Activated CD8-positive, alpha-beta memory T cell treated with anti-CD3 and anti-CD28 coated beads for 1 hour (primary cell): ENCODE measurements at places on chromosomes 1 and 21.
A peak's percentile ranks its signal among the peaks of the same experiment; 100 is the strongest.

DNA sequence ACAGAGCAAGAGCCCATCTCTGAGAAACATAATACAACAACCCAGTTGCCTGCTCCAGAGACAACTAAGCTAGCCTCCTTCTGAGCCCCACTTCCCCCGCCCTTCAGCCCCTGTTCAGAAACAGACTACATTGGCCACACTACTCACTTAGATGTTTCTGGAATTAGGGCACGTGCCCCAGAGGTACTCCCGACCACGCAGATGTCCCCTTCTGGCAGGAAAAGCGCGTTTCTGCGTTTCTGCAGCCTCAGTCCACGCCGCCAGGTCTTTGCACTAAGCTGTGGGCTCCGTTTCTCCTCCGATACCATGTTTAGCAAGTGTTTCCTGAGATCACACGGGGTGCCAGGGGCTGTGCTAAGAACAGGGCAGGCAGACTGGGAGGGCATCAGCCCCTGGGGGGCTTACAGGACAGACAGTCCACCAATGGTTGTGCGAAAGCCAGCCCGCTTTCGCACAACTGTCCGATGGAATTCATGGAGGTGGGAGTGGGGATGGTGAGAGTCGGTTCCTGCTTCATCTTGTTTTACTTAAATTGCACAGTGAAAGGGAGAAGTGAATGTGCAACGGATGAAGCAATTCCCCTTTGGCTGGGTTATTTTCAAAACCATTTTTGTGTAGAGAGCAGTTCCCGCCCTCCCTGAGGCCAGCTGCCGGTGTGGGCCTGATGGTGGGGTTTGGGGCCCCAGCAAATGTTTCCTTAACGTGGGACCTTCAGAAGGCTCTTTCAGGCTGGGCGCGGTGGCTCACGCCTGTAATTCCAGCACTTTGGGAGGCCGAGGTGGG, 2.7 kb downstream of the PIK3CD start:
- DNase-seq: no peak

- DNase-seq: no peak
These were observed 104.6 kb downstream of the LYPLAL1 start for GRCh38 chr1:219278288-219278687.

DNA sequence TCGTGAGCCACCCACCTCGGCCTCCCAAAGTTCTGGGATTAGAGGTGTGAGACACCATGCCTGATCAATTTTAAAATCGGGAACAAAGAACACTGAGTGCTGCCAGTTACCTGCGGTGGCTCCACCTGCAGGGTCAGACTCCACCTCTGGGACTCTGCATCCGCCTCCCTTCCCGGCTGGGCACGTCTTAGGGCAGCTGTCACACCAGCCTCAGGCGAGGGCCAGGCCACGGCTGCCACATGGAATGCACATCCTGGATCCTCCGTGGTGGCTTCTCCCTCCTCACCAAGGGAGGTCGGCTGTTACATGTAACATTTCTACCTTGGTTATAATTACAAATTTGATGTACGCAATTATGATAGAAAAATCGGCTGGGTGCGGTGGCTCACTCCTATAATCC, 5.9 kb upstream of the MXRA8 start:
- DNase-seq: no peak

GRCh38 chr1:82950606-82951200, 1048.2 kb downstream of the TTLL7 start:
- no peak for DNase-seq

- no peak for DNase-seq
These were observed 163.2 kb upstream of the NBPF11 start for GRCh38 chr1:148315071-148315811.

DNA sequence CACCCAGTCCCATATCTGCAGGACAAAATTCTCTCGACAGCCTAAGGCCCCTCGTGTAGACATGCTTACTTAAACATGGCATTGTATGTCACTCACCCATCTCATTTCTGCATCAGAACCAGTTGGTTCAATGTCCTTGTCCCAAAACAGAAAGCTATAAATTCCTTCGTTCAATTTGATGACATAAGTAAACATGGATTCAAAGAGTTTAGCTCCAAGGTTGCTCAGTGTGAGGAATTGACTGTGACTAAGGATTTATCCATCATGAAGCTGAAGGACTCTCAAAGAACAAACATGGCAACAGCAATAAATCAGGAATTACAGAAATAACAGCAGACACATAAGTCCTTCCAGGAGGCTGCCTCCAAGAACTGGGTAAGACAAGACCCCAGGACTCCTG, 237.2 kb downstream of the TOMM20 start:
- DNase-seq: no peak

- DNase-seq: no peak
These were observed 25.3 kb upstream of the ZNF697 start for GRCh38 chr1:119673171-119673940.

- no peak for DNase-seq
These were observed 121.7 kb downstream of the DMRTB1 start for GRCh38 chr1:53580739-53581475.

- DNase-seq: no peak
These were observed 95.3 kb downstream of the COP1 start for GRCh38 chr1:176111835-176112234.

DNA sequence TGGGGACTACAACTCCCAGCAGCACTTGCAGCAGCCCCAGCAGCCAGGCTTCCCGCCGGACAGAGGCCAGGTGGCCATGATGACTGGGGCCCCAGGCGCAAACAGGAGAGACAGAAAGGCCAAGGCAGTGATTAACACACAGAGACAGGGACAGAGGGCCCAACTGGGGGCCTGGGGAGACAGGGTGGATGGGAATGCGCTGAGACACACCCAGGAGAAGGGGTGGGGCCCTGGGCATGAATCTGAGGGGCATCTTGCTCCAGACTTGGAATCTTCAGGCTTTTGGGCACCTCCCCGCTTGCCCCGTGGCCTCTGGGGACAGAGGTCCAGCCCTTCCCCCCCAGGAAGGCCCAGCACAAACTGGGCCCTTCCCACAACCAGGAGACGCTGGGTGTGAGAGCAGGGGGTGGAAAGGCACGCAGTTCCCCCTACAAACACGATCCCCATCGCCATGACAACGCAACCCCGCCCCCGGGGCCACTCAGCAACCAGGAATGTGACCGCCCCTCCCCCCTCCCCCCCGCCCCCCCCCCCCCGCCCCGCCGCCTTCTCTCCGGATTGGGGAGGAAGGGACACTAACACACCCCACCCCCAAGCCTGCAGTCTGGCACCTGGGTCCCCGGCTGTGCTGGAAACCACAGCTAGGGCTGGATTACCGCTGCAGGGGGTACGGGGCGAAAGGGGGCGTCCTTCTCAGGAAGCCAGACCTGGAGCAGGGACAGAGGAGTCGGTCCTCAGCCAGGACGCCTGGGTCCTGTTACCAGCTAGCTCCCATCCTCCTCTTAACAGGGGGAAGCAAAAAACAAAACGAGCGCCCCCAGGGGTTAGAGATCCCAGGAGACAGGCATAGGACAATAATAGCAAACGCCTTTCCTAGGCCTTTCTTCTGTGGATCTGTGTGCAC, 4.5 kb downstream of the HDGF start:
- peak; percentile 63 for DNase-seq

DNA sequence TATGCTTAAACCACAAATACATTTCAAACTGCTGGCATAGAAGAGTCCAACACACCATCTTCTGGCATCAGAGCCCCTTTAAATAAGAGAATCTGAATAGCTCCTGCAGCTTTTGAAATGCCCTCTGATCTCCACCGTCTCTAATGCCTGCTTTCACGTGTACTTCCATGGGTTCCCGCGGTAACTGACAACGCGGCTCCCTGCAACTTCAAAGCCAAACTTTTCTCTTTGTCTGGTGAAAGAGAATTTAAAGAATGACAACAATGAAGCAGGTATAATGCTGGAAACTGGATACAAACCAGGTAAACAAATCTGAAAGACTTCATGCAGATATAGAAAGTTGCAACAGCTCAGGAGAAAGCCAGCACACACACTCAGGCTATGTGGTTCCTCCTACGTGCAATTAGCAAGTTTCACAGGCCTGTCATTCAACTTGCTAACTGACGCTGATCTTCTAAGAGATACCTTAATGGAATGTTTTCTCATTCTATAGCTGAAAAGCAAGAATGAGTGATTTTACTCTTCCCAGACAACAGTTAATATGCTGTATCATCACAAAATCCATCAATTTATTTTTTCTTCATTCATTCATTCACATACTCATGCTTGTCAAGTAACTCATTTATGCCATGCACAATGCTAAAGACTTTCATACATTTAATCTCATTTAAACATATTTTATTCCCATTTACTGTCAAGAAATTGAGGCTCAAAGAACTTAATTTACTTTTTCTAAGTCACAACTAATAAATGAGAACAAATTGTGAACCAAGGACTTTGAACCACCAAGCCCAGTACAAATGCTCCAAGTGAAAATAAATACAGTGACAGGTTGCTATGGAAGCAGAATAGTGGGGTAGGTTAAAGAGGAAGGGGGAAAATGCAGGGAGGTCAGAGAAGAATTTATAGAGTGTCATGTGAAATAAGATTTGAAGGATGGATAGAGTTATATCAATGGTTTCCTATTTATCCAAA, 202.7 kb upstream of the SNX7 start:
- no peak for DNase-seq

GRCh38 chr1:57137980-57138379, 172.2 kb upstream of the C8B start:
- DNase-seq: no peak

DNA sequence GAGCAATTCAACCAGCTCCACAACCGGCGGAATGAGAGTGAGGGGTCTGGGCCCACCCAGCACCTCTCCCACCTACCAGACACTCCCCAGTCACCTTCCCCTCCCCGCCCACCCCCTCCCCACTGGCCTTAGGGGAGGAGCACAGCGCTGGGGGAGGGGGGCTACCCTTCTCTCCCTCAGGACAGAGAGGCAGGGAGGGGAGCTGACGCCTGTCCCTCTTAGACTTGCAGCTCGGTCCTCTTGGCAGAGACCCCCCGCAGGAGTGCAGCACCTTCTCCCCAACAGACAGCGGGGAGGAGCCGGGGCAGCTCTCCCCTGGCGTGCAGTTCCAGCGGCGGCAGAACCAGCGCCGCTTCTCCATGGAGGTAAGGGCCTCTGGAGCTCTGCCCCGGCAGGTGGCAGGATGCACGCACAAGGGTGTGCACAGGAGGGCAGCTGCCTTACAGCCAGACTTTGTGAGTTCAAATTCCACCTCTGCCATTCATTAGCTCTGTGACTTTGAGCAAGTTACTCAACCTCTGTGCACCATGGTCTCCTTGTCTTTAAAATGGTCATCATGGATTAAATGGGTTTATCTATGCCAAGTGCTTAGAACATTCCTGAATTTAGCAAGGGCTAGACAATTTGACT, 18.9 kb downstream of the CDK18 start:
- no peak for DNase-seq

- no peak for DNase-seq
These were observed 14.7 kb downstream of the HSF2BP start for GRCh38 chr21:43644609-43645008.

DNA sequence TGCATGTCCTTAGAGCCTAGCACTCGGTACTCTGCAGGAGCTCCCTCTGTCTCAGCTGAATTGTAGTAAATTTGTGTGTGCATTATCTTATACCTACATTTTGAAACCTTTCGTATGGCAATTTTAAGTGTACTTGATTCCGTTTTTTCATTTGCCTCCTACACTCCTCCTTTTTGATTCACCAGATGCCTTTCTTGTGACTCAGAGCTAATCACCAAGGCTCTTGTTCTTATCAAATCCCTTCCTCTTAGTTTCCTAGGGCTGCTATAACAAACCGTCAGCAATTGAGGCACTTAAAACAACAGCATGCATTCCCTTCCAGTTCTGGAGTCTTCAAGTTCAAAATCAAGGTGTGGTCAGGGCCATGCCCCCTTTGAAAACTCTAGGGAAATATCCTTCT, 261.0 kb downstream of the ASTN1 start:
- DNase-seq: no peak
